ENCODE measurements at places on chromosomes 5 and 9. TPM values are rescaled to one million over a fixed set of nuclear protein-coding genes. Genes with fewer than 3 reads are reported as not detected.

DNA sequence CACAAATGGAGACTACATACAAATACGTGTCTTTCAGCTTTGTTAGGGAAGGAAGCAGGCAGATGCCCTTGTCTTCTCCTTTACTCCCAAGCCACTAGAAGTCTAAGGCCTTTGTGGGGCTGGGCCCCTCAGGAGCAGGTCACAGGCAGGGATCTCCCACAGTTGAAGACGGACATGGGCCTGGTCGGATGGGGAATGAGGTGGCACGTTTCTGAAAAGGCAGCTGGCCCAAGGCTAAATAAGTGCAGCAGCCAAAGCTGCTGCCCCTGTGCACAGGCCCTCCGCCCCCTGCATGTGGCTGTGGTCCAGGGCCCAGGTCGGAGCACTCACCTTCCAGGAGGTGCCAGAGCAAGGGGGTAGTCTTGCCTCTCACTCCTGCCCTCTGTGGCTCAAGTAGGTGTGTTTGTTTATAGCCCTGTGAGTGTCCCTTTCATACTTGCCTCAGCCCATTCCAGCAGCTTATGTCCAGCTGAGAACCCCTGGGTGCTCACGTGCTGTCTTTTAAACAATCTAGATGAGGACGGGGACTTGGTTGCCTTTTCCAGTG lies 1.8 kb downstream of the SQSTM1 start:
- no peak for DNase-seq

DNA sequence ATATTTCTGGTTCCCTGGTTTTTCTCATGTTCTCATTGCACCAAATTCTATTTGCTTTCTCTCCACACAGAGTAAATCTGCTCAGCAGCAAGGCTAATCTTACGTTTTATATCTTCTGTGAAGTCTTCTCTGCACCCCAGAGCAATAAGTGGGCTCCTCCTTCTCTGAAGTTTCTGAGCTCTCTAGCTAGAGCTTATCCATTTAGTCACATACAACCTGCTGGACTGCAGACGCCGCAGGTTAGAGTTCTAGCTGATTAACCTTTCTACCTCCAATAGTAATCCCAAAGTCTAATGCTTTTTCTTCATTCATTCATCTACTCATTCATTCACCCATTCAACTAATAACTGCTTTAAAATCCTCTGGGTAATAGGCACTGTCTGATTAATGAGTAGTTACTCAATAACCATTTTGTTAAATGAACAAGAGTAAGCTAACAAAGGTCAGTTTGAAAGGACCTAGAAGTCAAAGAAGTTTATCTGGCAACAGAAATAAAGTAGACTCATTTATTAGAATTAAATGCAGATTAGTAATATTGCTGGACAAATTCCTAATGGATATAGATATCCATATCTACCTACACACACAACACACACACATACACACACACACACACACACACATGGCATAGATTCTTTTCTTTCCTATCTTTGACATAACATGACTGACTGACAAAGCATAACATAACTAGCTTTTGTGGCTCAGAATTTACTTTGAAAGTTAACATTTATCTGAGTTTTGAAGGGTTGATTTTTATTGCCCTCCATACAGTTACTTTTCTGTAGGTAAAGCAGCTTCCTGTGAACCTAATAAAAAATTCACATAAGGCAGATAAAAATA lies 984.6 kb upstream of the SEMA6A start:
- no peak for DNase-seq

- DNase-seq, result no peak
These were observed 21.3 kb downstream of the NREP start for GRCh38 chr5:111735583-111736270.

- no peak for DNase-seq
These were observed 120.9 kb downstream of the NSG2 start for GRCh38 chr5:174166231-174167079.

DNA sequence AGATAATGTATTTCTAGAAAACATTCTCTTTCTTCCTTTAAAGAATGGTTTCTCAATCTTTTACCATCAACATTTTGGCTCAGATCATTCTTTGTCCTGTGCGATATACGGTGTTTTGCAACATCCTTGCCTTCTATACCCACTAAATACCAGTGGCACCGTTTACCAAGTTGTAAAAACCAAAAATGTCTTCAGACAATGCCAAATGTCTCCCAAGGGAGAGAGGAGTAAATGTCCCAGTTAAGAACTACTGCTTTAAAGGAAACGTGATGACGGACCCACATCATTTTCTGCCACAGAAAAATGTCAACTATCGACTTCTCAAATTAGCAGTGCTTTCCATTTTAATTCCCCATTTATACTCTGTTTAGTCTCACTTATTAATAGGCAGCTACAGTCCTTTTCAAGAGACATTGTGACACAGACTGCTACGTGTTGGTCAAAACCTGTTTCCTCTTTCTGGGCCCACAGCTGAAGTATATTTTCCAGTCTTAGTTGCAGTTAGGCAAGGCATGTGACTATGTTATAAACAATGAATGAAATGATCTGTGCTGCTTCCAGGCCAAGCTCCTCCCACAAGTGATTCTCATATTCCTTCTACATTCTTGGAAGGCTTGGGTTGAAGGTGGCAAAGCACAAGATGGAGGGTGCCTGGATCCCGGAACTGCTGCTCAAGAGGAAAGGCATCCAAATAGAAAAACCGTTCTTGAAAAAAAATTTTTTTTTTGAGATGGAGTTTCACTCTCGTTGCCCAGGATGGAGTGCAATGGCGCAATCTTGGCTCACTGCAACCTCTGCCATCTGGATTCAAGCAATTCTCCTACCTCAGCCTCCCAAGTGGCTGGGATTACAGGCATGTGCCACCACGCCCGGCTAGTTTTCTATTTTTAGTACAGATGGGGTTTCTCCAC lies 8.8 kb downstream of the PRXL2C start:
- no peak for DNase-seq

DNA sequence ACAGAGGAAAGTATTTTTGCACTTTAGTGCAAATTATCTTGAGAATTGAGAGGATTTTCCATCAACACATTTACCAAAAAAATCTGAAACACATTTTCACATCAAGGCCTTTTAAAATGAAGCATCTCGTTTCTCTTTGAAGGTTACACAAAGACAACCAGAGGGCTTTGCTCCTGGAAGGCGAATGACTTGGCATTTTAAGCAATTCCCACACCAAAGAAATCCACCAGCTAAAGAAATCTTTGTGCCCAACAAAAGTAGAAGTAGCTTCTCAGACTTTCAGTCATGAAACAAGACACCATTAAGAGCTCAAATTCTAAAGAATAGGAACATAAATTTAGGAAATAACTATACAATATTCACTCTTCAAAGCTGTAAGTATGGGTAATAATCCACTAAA lies 59.9 kb downstream of the HABP4 start:
- no peak for DNase-seq

DNA sequence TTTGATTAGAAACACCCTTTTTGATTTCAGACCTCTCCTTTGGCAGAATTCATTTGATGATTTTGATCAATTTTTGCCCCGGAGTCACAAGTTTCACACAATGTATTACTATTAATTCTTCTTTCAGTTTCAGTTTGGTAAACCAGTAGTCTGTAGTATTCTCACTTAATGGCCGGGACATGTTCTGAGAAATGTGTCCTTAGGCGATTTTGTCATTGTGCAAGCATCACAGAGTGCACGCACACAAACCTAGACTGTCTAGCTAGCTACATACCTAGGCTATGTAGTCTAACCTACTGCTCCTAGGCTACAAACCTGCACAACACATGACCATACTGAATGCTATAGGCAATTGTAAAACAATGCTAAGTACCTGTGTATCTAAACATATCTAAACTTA lies 662.5 kb downstream of the IRX1 start:
- DNase-seq, result no peak

ANKH gene
- 233 TPM for total RNA-seq

PPP2R2B gene
- 7.9 TPM for total RNA-seq

Measured in cardiac septum (tissue), 1 donor.